Esophagus squamous epithelium (tissue), 5 donors: ENCODE measurements at places on chromosomes 11 and 22.

- no peak for DNase-seq
Measured at GRCh38 chr11:65275906-65276305, 14.1 kb downstream of the POLA2 start.

GRCh38 chr11:100789500-100789899 is 102.4 kb downstream of the ARHGAP42 start:
- DNase-seq, result no peak

GRCh38 chr11:126598344-126599216 is 243.1 kb downstream of the ST3GAL4 start:
- no peak for DNase-seq

DNA sequence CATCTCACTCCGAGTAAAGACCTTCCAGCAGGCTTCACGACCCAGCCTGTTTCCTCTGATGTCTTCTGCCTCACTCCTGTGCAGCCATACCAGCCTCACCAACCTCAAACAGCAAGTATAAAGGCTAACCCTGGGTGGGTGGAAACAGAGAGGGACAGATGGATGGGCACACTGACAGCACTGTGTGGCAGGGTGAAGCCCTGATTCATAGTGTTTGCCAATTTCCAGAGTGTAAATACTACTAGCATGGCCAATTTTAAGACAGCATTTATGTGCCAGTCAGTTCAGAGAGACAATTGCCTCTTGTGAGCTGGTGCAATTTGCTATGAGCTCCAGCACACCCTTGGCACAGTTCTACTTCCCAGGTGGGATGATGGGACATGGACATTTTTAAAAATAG is 21.5 kb downstream of the TST start:
- no peak for DNase-seq

GRCh38 chr11:126307706-126308105 is 3.8 kb downstream of the DCPS start:
- no peak for DNase-seq

- DNase-seq, result no peak
Measured at GRCh38 chr11:69272831-69273485, 21.0 kb upstream of the MYEOV start.

DNA sequence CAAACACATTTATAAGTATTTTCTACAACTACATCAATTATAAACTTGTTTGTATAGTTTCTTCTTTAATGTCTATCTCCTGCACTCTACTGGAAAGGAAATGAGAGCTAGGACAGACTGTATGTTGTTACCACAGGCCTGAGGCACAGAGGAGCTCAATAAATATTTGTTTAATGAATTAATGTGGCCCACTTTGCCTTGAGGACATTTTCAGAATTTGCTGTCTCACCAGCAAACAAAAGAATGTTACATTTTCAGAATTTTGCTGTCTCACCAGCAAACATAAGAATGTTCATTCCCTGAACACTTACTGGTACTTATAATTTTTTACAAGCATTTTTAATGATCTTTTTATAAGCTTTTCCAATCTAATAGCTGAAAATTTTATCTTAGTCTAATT is 41.9 kb upstream of the WNT7B start:
- DNase-seq, result no peak

DNA sequence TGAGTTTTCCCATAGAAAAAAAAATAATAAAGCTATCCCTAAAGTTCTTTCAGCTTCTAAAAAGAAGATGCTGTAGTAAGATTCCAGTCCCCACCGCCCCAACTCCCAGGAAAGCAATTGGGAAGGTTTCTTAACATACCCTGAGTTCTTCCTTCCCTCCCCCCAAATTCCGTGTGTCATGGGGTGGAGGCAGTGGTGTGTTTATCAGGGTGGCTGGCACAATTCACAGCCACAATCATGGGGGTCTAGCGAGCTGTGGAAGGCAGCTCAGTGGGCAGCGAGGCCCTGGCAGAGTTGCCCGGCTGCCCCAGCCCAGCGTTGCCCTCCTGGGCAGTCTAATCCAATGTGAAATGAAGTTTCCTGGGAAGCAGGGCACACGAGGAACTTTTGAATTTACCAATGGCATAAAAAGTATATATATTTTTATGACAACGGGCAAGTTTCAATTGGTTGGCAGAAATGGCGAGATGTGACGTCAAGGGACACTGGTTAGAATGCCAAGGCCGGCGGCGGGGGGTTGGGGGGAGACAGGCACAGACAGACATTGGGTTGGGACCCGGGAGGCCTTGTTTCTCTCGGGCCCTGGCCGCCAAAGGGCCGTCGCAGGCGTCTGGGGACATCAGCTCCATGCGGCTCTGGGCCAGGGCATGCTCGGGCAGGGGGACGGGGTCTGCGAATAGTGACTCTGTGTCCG is 80.7 kb upstream of the PPARA start:
- no peak for DNase-seq

- no peak for DNase-seq
Measured at GRCh38 chr11:115501893-115502589, 2.2 kb downstream of the CADM1 start.

GRCh38 chr11:870418-870817 is 27.8 kb downstream of the TSPAN4 start:
- no peak for DNase-seq

DNA sequence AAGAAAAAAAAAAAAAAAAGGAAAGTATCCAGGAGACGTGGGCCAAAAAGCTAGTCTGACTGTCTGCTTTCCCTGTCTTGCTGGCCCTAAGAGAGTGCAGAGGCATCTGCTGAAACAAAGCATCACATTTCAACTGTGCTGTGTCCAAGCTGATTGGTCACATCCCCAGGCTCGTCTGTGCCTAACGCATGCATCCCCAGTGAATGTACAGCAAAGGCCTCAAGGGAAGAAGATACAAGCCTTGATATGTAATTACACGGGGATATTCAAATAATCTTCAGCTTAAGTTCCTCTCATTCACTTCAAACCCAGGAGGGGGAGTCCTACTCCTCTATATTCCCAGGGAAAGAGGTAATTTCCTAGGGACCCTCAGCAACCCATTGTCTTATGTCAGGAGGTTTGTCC is 5.4 kb upstream of the SORL1 start:
- DNase-seq, result no peak

GRCh38 chr11:64856382-64857227 is 12.2 kb upstream of the CDC42BPG start:
- no peak for DNase-seq

GRCh38 chr11:10454878-10455631 is at the start of gene AMPD3:
Gene AMPD3 (plus strand): TSS chr11:10455264. CDS start chr11:10461520, 6,256 bp downstream.
- no peak for DNase-seq

- no peak for DNase-seq
Measured at GRCh38 chr11:8867931-8868631, 42.9 kb upstream of the AKIP1 start.

GRCh38 chr11:94558468-94558867 is 8.7 kb upstream of the PIWIL4 start:
- DNase-seq, result no peak

DNA sequence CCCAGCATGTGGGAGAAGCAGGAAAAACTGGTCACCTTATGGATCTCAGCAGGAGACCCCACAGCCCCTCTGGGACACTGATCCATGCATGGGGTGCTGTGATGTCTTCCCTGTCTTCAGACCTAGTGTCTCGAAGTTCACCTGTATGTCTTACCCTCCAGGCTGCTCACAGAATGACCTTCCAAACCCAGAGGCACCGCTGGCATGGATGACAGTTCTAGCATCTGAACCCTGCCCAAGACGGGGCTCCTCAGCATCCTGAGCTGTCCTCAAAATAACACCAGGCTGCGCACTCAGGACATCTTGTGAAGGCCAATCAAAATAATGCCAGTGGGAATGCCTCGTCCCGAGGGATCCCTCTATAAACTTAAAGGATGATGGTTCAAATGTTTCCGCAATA is 824.9 kb downstream of the TBC1D22A start:
- no peak for DNase-seq

DNA sequence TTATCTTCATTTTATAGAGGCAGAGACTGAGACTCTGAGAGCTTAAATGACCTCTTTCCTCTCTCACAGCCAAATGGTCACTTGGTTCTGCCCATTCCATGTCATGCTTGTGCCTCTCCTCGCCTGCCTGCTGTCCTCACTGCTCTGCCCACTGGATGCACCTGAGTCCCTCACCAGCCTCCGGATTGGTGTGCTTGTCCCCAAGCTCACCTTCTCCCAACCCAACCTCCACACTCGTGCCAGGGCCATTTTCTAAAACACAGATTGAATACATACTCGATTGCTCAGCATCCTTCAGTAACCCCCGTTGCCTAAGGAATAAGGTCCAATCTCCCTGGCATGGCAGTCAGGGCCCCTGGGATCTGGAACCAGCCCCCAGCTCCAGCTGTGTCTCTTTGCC is 28.4 kb upstream of the NECTIN1 start:
- DNase-seq, result no peak

DNA sequence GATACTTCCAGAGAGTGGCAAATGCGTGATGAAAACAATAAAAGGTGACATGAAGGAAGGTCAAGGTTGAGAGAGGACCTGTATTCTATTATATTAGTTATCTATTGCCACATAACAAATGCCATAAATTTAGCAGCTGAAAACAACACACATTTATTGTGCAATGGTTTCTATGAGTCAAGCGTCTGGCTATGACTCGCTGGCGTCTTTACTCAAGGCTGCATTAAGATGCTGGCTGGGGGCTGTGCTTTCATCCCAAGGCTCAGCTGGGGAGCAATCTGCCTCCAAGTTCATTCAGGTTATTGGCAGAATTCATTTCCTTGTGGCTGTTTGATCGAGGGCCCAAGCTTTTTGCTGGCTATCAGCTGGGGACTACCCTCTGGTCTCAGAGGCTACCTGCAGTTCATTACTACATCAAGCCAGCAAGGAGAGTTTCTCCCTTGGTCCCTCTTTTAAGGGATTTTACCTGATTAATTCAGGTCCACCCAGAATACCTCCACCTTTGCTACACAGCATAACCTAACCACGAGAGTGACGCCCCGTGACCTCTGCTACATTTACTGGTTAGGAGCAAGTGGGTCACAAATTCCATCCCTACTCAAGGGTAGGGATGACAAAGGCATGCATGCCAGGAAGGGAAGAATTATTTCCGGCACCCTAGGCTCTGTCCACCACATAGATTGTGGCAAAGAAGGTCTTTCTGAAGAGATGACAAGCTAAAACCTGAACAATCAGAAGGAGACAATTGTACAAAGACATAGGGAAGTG is 549.1 kb downstream of the MN1 start:
- DNase-seq, result no peak

GRCh38 chr11:66090288-66090687 is 20.2 kb downstream of the PACS1 start:
- DNase-seq, result no peak
